ENCODE measurements at places on chromosomes 1 and 21.

GRCh38 chr1:176670853-176671252, 207.9 kb downstream of the PAPPA2 start:
- peak; percentile 49 for DNase-seq

DNA sequence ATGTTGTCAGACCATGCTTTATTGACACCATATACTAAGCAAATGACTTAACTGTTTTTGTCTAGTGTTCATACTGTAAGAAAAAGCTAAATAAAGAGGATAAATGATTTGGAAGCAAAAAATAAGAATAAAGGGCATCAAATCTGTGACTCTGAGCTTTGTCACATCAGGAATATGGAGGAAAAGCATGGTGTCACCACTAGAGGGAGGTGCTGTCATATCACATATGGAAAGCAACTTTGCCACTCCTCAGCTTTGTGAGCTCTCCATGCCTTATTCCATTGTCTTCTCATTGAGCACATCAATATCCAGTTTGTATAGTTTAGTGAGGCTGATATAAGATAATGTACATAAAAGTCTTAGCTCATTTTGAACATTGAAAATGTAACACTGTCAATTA, 20.8 kb upstream of the GBP1 start:
- DNase-seq = no peak

DNA sequence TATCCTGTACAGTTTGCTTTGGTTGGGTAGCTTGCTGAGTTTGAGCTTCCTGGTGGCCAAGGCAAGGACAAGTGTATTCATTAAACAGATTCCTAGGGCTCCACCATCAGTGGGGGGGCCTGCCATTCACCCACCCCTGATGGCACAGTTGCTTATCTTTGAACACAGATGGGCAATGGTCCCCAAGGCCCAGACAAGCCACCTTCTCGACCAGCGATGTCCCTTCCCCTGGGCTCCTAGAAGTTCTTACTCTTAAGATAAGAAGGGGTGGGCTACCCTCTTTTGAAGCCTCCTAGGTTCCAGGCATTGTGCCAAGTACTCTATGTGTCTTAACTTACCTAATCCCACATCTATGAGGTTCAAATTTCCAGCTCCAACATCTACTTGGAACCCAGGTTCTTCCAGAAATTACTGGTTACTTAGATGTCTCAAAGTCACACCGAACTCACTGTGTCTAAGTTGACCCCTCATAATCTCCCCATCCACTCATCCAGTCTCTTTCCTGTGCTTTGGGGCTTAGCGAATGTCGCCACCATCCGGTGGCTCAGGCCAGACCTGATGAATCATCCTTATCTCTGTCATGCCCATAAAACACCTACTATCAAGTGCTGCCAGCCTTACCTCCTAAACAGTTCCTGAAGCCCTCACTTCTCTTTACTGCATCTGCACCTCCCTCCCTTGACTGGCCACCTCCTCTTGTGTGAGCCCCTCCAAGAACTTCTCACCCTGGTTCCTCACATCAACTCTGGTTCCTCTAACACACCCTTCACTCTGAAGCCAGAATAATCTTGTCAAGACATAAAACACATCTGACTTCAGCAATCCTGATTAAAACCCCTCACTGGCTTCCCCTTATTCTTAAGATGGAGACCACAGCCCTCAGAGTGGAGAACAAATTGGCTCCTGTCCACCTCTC, 50.1 kb downstream of the KLHDC7A start:
- peak; percentile 55 for DNase-seq

DNA sequence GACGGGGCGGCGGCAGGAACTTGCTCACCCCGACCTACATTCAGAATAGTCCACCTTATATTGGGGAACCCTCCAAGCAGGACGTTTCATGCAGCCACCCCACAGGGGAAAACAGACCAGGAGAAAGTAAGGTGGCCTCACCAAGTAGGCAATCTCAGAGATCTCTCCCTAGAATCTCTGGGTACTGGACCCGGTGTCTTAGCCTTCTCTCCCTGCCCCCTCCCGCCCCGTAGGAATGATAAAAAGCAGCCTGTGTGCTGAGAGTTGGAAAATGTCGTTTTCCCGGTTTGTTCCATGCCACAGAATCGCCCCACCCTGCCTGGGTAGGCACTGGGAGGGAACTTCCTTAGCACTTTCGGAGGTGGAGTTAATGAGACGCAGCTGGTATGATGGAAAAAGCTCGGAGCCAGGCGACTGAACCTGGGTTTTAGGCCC, 789 bp upstream of the PTPN14 start:
- DNase-seq = peak; percentile 87

DNA sequence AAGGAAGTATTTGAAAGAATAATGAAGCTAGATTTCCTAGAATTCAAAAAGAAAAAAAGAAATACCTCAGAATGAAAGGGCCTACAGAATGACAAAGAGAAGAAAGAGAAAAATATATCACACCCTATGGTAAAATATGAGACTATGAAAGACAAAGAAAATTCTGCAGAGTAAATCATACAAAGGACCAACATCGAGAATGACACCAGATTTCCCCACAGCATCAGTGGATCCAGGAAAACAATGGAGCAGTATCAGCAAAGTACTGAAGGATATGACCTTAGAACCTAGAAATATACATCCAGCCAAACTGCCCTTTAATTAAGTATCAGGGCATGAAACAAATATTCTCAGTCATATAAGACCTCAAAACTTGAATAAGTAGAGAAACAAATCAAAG, 21.2 kb upstream of the IFNAR2 start:
- no peak for DNase-seq

DNA sequence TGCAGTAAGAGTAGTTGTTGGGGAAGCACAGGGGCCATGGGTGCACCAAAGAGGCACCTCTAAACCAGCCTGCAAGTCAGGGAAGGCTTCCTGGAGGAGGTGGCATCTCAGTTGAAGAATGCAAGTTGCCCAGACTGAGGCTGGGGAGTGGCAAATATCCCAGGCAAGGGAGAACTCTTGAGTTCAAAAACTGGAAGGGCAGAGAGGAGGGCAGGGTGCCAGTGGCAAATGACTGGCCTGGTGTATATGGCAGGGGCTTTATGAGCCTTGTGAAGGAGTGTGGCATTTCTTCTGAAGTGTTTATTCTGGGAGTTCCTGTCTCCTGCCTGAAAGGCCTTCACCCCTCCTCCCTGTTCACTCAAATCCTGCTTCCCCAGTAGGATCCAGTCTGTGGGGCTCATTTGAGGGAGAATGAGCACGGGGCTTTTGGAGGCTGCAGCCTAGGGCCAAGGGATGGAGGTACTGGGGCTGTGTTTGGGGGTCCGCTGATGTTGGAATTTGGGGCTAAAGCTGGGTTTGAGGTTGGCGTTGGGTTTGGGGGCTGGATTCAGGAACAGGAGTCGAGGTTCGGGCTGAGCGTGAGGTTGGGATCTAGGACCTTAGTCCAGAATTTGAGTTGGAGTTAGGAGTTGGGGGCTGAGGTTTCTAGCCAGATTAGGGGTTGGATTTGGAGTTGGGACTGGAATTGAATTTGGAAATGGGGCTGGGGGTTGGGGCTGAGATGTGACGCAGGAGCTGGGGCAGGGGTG, at the start of gene TMEM125:
Gene TMEM125 (plus strand): TSS at position 357 of the 749 bp plus-strand sequence. CDS start 2,740 bp downstream, outside the sequence.
- DNase-seq = peak; percentile 33

GRCh38 chr21:43938751-43939442, 73.2 kb upstream of the TRAPPC10 start:
- DNase-seq = peak; percentile 87

DNA sequence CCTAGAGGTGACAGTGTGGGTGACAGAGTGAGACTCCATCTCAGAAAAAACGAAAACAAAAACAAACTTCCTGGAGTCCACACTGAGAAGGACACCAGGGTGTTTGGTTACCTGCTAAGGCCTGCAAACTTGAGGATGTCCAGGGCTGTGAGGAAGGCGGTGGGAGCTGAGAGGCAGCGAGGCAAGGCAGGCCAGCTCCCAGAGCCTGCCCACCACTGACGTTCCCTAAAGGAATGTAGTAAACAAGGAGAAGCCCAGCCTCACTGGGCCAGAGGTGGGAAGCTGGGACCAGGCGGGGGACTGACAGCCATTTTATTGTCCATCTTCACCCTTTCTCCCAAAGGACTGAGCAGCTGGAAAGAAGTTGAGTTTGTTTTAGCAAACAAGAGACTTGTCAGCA, 24.1 kb downstream of the SHISA4 start:
- no peak for DNase-seq

Measured in H9 (cell line).